Left kidney (tissue), 8 donors: ENCODE measurements at places on chromosomes 3 and 15. TPM values are rescaled to one million over a fixed set of nuclear protein-coding genes. Genes with fewer than 3 reads are reported as not detected.

DNA sequence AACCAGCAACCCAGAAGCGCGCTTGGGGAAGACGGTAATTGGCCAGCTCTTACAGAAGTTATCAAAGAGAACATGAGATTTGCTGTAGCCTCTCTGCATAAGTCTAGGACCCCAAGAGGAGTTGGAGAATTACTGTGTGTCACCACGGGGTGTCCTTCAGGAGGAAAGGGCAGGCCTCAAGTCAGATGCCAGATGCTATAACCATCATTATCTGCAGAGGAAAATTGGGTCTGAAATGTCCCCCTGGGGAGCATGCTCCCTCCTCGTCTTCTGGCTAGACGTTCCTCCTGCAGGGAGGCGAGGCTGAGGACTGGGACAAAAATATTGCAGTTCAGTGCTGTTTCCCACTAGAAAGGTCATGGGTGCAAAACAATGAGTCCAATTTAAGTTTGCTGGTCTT lies 380.5 kb upstream of the CFAP20DC start:
- no peak for DNase-seq

GRCh38 chr15:75542386-75542797 lies 36.7 kb downstream of the PTPN9 start:
- DNase-seq = no peak

The DCUN1D1 gene
- 62.2 TPM for polyA plus RNA-seq

The COL6A5 gene
- 0.07 TPM for polyA plus RNA-seq

DNA sequence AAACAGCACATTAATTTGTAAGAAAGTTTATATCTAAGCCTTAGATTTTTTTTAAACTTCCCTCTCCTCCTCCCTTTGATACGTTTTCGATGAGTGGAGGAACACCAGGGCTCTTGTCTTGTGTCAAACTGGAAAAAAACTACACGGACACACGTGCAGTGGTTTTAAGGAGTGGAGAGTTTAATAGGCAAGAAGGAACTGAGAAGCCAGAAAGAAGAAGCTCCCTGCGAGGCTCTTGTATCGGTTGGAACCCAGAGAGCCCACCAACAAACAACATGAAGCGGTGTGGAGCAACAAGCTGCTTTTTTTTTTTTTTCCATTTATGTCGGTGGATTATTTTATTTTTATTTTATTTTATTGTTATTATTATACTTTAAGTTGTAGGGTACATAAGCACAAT lies 18.6 kb downstream of the NDUFB4 start:
- DNase-seq = no peak

The TLR9 gene
- 0.18 TPM for polyA plus RNA-seq
